ENCODE measurements at places on chromosomes 13 and 19.

DNA sequence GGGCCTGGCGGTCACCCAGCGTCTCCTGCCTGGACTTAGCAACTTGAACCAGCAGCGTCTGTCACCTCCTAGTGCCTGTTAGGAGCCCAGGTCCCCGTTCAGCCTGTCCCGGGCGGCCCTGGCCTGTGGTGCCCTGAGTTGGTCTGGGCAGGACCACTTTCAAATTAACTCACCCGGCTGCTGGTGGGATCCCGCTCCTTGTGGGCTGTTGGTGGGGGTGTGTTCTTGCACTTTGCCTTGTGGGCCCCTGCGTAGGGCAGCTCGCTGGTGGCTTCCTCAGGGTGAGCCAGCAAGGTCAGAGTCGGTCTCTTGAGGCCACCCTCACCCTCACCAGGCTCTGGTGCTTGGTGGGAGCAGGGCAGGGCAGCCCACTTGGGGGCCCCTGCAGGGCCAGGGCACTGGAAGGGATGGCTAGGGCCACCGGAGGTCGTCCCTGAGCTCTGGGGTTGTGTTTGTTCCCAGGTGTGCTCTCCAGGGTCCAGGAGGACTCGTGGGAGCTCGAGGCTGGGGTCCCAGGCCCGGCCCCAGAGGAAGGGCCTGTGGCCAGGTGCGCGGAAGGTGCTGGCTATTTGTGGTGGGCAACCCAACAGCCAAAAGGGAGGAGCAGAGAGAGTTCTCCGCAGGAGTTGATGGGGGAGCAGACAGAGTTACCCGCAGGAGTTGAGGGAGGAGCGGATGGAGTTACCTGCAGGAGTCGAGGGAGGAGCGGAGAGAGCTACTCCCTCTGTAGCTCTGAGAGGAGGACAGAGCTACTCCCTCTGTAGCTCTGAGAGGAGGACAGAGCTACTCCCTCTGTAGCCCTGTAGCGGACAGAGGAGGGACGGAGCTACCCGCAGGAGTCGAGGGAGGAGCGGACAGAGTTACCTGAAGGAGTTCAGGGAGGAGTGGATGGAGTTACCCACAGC, 16.9 kb downstream of the TFDP1 start:
- H3K4me1 ChIP-seq: no peaks in the 10 kb centered on the region
- no peaks in the 10 kb centered on the region for H3K27me3 ChIP-seq
- no peak overlapping the region for H3K4me3 ChIP-seq
- H3K27ac ChIP-seq: no peak overlapping the region

DNA sequence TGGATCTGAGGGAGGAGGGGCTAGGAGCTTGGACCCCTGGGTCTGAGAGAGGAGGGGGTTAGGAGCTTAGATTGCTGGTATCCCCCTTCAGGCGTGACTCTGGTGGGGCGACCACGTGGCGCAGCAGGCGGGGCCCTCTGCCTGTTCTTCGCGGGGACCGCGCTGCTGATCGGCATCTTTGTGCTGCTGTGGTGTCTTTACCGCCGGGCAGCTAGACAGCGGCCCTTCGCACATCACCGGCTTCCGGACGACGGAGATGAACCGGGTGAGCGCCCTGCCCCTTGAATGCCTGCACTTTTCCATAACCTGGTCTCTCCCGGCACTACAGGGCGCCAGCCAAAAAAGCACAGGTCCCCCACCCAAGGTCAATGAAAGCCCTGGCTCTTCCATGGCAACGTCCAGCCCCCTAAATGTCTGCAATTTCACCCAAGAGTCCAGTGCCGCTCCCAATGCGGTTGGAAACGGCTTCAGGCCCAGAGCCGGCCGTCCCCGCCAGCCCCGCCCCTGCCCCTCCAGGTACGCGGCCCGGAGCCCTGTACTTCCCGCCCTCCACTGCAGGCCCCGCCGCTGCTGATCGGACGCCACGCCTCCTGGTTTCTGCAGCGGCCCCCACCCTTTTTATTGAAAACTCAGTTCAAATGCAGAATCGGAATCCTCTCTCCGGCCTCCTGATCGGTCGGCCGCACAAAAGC, 2.8 kb downstream of the GFY start:
- H3K27ac ChIP-seq: no peak overlapping the region
- H3K27me3 ChIP-seq: peaks cover 100% of the 10 kb centered on the region
- no peak for DNase-seq
- H3K4me1 ChIP-seq: peaks cover 19% of the 10 kb centered on the region

DNA sequence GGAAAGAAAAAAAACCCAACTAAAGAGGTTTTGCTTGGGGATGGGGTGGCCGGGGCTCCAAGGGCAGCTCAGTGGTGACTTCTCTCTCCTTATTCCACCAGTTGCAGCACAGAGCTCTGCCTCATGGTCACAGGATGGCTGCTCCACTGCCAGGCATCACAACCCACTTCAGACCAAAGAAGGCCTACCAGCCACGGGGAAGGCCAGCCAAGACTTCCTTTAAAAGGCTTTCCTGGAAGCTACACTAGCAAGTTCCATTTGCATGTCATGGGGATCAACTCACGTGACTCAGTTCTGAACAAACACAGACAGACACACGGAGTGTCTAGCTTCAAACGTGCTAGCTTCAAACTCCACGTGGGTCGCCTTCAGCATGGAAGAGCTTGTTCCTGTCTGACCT, 13.2 kb upstream of the EIF3G start:
- H3K27me3 ChIP-seq: no peaks in the 10 kb centered on the region
- peaks cover 100% of the 10 kb centered on the region for H3K36me3 ChIP-seq
- H3K4me1 ChIP-seq: no peaks in the 10 kb centered on the region
- no peak for DNase-seq
- H3K27ac ChIP-seq: no peak overlapping the region
- no peak overlapping the region for H3K4me3 ChIP-seq

DNA sequence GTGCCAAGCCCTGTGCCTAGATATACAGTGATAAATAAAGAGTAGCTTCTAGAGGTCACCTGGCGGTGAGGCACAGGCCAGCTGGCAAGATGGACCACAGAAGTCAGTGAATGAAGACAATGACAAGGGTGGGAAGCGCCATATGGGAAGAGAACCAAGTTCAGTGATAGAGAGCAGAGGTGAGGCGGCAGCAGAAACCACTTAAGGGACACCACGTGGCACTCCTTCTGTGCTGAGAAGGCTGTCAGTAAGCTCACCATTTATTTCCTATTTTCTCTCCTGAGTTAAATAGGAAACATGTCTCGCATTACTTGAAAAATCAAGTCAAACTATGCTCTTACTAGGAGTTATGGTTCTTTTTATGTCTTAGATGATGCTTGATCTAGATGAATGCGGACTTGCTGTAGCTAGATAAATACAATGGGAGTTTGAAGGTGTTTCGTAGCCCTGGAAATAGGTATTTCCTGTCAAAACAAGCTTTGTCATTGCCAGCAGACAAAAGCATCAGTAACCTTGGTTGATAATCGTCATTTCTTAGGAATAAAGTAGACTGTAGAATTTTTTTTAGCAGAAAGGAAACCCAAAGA, 17.8 kb downstream of the ALOX5AP start:
- no peak overlapping the region for H3K27ac ChIP-seq
- no peak overlapping the region for H3K4me3 ChIP-seq
- no peak for DNase-seq
- no peaks in the 10 kb centered on the region for H3K27me3 ChIP-seq

DNA sequence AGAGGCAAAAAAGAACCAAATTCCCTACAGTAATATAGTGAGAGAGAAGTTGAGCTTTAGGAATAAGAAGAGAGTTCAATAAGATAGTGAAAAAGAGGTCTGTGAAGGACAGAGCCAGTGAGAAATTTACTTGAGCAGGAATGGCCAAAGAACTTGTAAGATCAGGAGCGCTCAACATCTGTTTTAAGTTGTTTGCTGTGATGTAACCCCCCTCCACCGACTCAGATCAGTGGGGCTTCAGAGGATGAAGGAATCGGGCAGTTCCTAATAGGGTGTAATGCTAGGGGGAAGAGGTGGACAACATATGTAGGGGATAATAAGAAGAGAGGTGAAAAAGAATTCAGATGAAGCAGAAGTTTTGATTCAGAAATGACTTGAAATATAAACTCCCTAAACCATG, 85.3 kb upstream of the FNDC3A start:
- H3K4me1 ChIP-seq: no peaks in the 10 kb centered on the region
- no peak overlapping the region for H3K27ac ChIP-seq
- no peak for DNase-seq
- no peak overlapping the region for H3K4me3 ChIP-seq
- no peaks in the 10 kb centered on the region for H3K36me3 ChIP-seq

GRCh38 chr19:16233081-16233776, 35.5 kb downstream of the AP1M1 start:
- H3K27me3 ChIP-seq: no peaks in the 10 kb centered on the region
- no peak overlapping the region for H3K27ac ChIP-seq
- DNase-seq: no peak
- H3K4me1 ChIP-seq: peaks cover 3% of the 10 kb centered on the region

- DNase-seq: peak; percentile 97
- H3K4me1 ChIP-seq: peaks cover 73% of the 10 kb centered on the region
- no peaks in the 10 kb centered on the region for H3K27me3 ChIP-seq
- H3K27ac ChIP-seq: peak within 1 kb of the TSS; percentile 70
- H3K36me3 ChIP-seq: peaks cover 16% of the 10 kb centered on the region
- peak within 1 kb of the TSS; percentile 78 for H3K4me3 ChIP-seq
Observed at GRCh38 chr19:4867534-4868285, at the start of gene PLIN3. PLIN3 (minus strand) TSS chr19:4867667; CDS start chr19:4861394, 6,273 bp downstream.

DNA sequence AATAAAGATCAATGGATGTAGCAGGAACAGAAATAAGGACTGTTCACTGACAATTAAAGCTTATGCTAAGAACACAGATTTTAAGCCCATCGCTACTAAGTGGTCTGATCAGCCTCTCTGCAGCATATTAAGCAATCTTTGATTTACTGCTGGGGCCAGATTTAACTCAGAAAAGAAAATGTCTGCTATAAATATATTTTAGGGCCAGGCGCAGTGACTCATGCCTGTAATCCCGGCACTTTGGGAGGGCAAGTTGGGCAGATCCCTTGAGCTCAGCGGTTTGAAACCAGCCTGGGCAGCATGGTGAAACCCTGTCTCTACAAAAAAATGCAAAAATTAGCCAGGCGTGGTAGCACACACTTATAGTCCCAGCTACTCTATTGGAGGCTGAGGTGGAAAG, 43.0 kb downstream of the METTL21C start:
- H3K36me3 ChIP-seq: peaks cover 39% of the 10 kb centered on the region
- H3K4me3 ChIP-seq: no peak overlapping the region
- no peak for DNase-seq
- no peak overlapping the region for H3K27ac ChIP-seq

GRCh38 chr13:32585550-32586079, 637 bp upstream of the PDS5B start:
- no peaks in the 10 kb centered on the region for H3K27me3 ChIP-seq
- DNase-seq: peak; percentile 77
- peak overlapping the region; percentile 92 for H3K27ac ChIP-seq
- peak overlapping the region; percentile 71 for H3K4me3 ChIP-seq
- no peaks in the 10 kb centered on the region for H3K36me3 ChIP-seq

- peaks cover 7% of the 10 kb centered on the region for H3K4me1 ChIP-seq
- no peak overlapping the region for H3K27ac ChIP-seq
- DNase-seq: no peak
- H3K36me3 ChIP-seq: no peaks in the 10 kb centered on the region
Observed at GRCh38 chr19:3284759-3285646, 60.5 kb downstream of the CELF5 start.
